A549 treated with AZD2906 at 1 μM for 4 hours (cell line): ENCODE measurements at places on chromosomes 6 and 20. TPM values are rescaled to one million over a fixed set of nuclear protein-coding genes. Genes with fewer than 3 reads are reported as not detected.

Gene AHCY
- total RNA-seq, result 315 to 334 TPM (median 329 TPM) in 5 replicates

Gene IMPG1
- total RNA-seq, result not detected in 5 replicates

Gene ASCC3
- 14.9 to 18.5 TPM (median 15.5 TPM) in 5 replicates for total RNA-seq

Gene GSTA1
- 0.07 TPM in 1 of 5 replicates, not detected in the others for total RNA-seq

Gene F13A1
- not detected in 5 replicates for total RNA-seq

Gene LST1
- 0.14 to 0.41 TPM (median 0.29 TPM) in 5 replicates for total RNA-seq

Gene DNMT3B
- 3.1 to 4.3 TPM (median 3.9 TPM) in 5 replicates for total RNA-seq

Gene NRN1
- 0.58 to 0.81 TPM (median 0.74 TPM) in 5 replicates for total RNA-seq

Gene CCN2
- 157 to 273 TPM (median 207 TPM) in 5 replicates for total RNA-seq

Gene NKX2-2
- total RNA-seq, result not detected in 5 replicates

Gene RXRB
- total RNA-seq, result 17.4 to 21.9 TPM (median 19.7 TPM) in 5 replicates

Gene DEFB124
- 0.42 TPM in 1 of 5 replicates, not detected in the others for total RNA-seq

Gene VSTM2L
- 20.6 to 33.5 TPM (median 26.8 TPM) in 5 replicates for total RNA-seq

Gene AIF1
- total RNA-seq, result not detected in 5 replicates

Gene LRRC73
- 0.48 to 1.2 TPM (median 1.1 TPM) in 5 replicates for total RNA-seq

Gene SNAI1
- 8.2 to 12.9 TPM (median 11.8 TPM) in 5 replicates for total RNA-seq

Gene KHDC1L
- total RNA-seq, result 0.22 to 0.33 TPM (median 0.26 TPM) in 5 replicates

Gene C4A
- total RNA-seq, result 0.80 to 1.1 TPM (median 0.93 TPM) in 5 replicates

Gene TFAP2D
- not detected in 5 replicates for total RNA-seq

Gene SPDEF
- 1.3 to 1.9 TPM (median 1.8 TPM) in 5 replicates for total RNA-seq

Gene SLC17A3
- total RNA-seq, result 0.81 to 1.2 TPM (median 0.85 TPM) in 5 replicates

Gene ASIP
- total RNA-seq, result 0.18 TPM in 1 of 5 replicates, not detected in the others

Gene TDRD6
- total RNA-seq, result 0.01 TPM in 1 of 5 replicates, not detected in the others

Gene ECI2
- 42.9 to 60.1 TPM (median 44.0 TPM) in 5 replicates for total RNA-seq

Gene THBS2
- 0.02 to 0.05 TPM (median 0.03 TPM) in 4 of 5 replicates, not detected in the other for total RNA-seq

Gene CALHM4
- total RNA-seq, result not detected in 5 replicates

Gene FBXO30
- 3.9 to 5.4 TPM (median 4.6 TPM) in 5 replicates for total RNA-seq

Gene BMP6
- 14.2 to 19.0 TPM (median 18.0 TPM) in 5 replicates for total RNA-seq

Gene TCF21
- 0.02 to 0.08 TPM (median 0.05 TPM) in 5 replicates for total RNA-seq

Gene VWA7
- total RNA-seq, result 1.3 to 1.9 TPM (median 1.5 TPM) in 5 replicates

Gene PGC
- total RNA-seq, result 0.09 to 0.38 TPM (median 0.16 TPM) in 5 replicates

Gene TSHZ2
- total RNA-seq, result not detected in 5 replicates

Gene CRISP3
- not detected in 5 replicates for total RNA-seq

Gene TNXB
- 0.48 to 0.71 TPM (median 0.56 TPM) in 5 replicates for total RNA-seq

Gene HLA-DRB5
- total RNA-seq, result not detected in 5 replicates

Gene C20orf202
- total RNA-seq, result 0.08 TPM in 1 of 5 replicates, not detected in the others

Gene ALDH8A1
- total RNA-seq, result 0.08 to 0.17 TPM (median 0.13 TPM) in 5 replicates

Gene SCGN
- total RNA-seq, result 0.24 to 0.46 TPM (median 0.30 TPM) in 5 replicates

Gene EDN1
- total RNA-seq, result 37.5 to 43.6 TPM (median 39.0 TPM) in 5 replicates

Gene AGER
- 1.1 to 2.0 TPM (median 1.7 TPM) in 5 replicates for total RNA-seq

Gene ANKEF1
- 5.1 to 5.9 TPM (median 5.5 TPM) in 5 replicates for total RNA-seq

Gene NMBR
- not detected in 5 replicates for total RNA-seq

Gene SIRPD
- total RNA-seq, result not detected in 5 replicates

Gene SLC16A10
- total RNA-seq, result 0.34 to 0.78 TPM (median 0.76 TPM) in 5 replicates

Gene CGA
- 0.34 to 0.58 TPM (median 0.37 TPM) in 5 replicates for total RNA-seq

Gene NNAT
- not detected in 5 replicates for total RNA-seq

Gene CD83
- 1.5 to 2.3 TPM (median 1.7 TPM) in 5 replicates for total RNA-seq

Gene POU5F1
- 10.9 to 14.9 TPM (median 11.3 TPM) in 5 replicates for total RNA-seq

Gene ANKRD6
- total RNA-seq, result 1.2 to 2.5 TPM (median 1.6 TPM) in 5 replicates

Gene SDHAF4
- total RNA-seq, result 3.2 to 5.6 TPM (median 4.3 TPM) in 5 replicates
